ENCODE measurements at places on chromosomes 7 and 10.
A peak's percentile ranks its signal among the peaks of the same experiment; 100 is the strongest.

DNA sequence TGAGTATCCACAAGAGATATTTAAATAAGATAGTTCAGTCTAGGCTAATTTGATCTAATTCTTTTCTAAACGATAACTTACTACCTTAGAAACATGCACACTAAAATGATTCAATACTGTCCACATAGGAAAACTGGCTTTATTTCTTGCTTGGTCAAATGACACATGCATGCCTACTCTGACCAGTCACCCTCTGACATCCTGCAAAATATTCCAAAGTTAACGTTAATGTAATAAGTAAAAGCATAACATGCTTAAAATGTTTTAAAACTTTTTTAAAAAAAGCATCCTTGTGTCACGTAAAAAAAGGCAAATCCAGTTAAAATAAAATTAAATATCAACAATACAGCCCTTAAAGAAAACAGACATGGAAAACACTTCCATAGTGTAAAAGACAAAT is 70.2 kb downstream of the UBE2H start:
- no peak overlapping the region for H3K27ac ChIP-seq
- H3K4me3 ChIP-seq = no peak overlapping the region
- peaks cover 35% of the 10 kb centered on the region for H3K36me3 ChIP-seq
- H3K27me3 ChIP-seq = no peaks in the 10 kb centered on the region
- peaks cover 12% of the 10 kb centered on the region for H3K4me1 ChIP-seq

DNA sequence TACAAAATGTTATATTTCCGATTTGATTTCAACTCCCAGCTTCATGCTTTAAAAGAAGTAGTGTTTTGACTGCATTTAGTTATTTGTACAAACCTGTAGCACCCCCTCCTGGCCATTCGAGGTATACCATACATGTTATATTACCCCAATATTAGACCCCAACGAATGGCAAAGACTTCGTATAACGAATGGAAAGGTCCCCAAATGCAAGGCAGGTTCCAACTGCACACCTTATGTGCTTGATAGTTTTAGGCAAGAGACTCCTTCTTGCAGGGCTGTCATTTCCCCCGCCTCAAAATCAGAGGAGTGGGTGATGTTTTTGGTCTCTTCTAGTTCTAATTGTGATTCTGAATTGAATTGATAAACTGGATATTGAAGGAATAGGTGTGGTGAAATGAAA is 101.1 kb upstream of the TARP start:
- DNase-seq = peak; percentile 47
- H3K4me3 ChIP-seq = no peak overlapping the region
- H3K36me3 ChIP-seq = no peaks in the 10 kb centered on the region
- no peaks in the 10 kb centered on the region for H3K4me1 ChIP-seq

DNA sequence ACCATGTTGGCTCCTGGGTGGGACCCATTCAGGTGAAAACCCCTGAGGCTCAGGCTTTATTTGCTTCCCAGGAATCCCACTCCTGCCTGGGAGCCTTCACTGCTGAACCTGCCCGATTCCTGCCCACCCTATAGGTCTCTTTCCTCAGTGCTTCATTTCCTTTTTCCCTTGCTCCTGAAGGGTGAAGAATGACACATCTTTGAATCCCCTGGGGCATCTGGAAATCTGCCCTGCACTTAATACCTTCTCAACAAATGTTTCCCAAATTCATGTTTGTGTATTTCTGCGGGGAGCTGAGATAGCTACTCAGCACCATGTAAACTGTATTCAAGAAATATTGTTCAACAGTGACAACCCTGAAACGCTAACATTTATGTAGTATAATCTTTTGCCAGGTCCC is 10.3 kb upstream of the PCBD1 start:
- H3K27me3 ChIP-seq = peaks cover 60% of the 10 kb centered on the region
- no peaks in the 10 kb centered on the region for H3K36me3 ChIP-seq
- no peak overlapping the region for H3K27ac ChIP-seq
- no peak for DNase-seq
- H3K4me1 ChIP-seq = peaks cover 7% of the 10 kb centered on the region

GRCh38 chr7:133491201-133491691 is 238.4 kb downstream of the EXOC4 start:
- no peaks in the 10 kb centered on the region for H3K27me3 ChIP-seq
- no peaks in the 10 kb centered on the region for H3K36me3 ChIP-seq
- H3K4me1 ChIP-seq = peaks cover 11% of the 10 kb centered on the region
- no peak overlapping the region for H3K27ac ChIP-seq

DNA sequence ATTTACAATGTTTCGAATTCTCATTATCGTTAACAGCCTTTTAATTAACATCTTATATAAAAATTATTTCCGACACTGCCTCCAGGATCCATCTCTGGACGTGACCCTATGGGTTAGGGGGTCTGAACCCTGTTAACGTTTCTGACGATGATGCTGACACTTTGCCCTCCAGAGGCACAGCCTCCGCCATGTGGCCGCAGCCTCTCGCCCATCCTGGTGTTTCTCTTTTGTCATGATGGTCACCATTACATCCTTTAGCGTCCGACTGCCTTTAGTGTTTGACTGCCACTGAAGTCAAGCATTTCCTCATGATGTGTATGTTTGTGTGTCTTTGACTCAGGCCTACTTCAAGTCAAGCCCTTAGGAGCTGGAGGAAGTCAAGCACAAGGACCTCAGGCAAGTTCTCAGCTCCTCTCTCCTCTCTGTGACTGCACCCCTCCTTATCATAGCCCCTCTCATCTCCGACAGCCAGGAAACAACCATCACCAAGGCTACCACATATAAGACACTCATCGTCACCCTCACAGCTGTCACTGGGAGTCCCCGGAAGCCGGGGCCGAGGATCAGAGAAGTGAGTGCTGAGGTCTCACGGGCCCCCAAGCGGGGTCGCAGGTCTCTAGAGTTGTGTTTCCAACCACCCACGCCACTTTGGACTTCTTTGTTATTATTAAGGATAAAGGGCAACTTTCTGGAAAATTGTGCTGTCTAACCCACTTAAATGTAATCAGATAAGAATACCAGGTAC is 96.1 kb upstream of the PPP2R2D start:
- H3K4me3 ChIP-seq = no peak overlapping the region
- no peak for DNase-seq
- H3K36me3 ChIP-seq = no peaks in the 10 kb centered on the region
- no peaks in the 10 kb centered on the region for H3K4me1 ChIP-seq
- H3K27ac ChIP-seq = no peak overlapping the region

GRCh38 chr10:61899997-61900828 is 1.3 kb upstream of the ARID5B start:
- H3K4me3 ChIP-seq = peak overlapping the region; percentile 79
- H3K27ac ChIP-seq = peak overlapping the region; percentile 77
- H3K4me1 ChIP-seq = peaks cover 49% of the 10 kb centered on the region

GRCh38 chr10:32271617-32272016 is 75.3 kb downstream of the EPC1 start:
- no peaks in the 10 kb centered on the region for H3K4me1 ChIP-seq
- no peak overlapping the region for H3K4me3 ChIP-seq
- DNase-seq = no peak
- peaks cover 60% of the 10 kb centered on the region for H3K36me3 ChIP-seq
- no peaks in the 10 kb centered on the region for H3K27me3 ChIP-seq

GRCh38 chr10:94172332-94172731 is 178.6 kb downstream of the PLCE1 start:
- no peaks in the 10 kb centered on the region for H3K4me1 ChIP-seq
- peaks cover 68% of the 10 kb centered on the region for H3K27me3 ChIP-seq
- H3K36me3 ChIP-seq = no peaks in the 10 kb centered on the region
- no peak overlapping the region for H3K27ac ChIP-seq
- no peak for DNase-seq
- no peak overlapping the region for H3K4me3 ChIP-seq

GRCh38 chr7:42494199-42494710 is 257.2 kb upstream of the GLI3 start:
- H3K4me3 ChIP-seq = no peak overlapping the region
- no peak overlapping the region for H3K27ac ChIP-seq
- DNase-seq = no peak
- no peaks in the 10 kb centered on the region for H3K27me3 ChIP-seq
- no peaks in the 10 kb centered on the region for H3K36me3 ChIP-seq

DNA sequence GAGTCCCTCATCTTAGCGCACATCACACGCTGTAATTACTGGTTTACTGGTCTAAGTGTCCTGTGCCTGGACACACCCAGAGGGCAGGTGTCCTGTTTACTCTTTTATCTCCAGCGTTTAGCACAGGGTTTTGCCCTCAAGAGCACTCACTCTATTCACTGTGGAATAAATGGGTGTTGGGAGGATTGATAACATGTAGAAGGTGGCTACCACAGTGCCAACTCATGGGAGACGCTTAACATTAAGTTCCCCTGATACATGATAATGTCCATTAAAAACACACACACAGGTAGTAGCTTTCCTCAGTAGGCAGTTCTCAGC is 96.1 kb upstream of the EFCAB10 start:
- no peak for DNase-seq
- H3K4me3 ChIP-seq = no peak overlapping the region
- no peaks in the 10 kb centered on the region for H3K27me3 ChIP-seq
- H3K36me3 ChIP-seq = peaks cover 4% of the 10 kb centered on the region
- H3K4me1 ChIP-seq = peaks cover 26% of the 10 kb centered on the region

GRCh38 chr7:155662343-155663043 is 18.0 kb downstream of the RBM33 start:
- no peak overlapping the region for H3K4me3 ChIP-seq
- peaks cover 6% of the 10 kb centered on the region for H3K36me3 ChIP-seq
- peaks cover 36% of the 10 kb centered on the region for H3K4me1 ChIP-seq
- no peak for DNase-seq
- no peaks in the 10 kb centered on the region for H3K27me3 ChIP-seq

DNA sequence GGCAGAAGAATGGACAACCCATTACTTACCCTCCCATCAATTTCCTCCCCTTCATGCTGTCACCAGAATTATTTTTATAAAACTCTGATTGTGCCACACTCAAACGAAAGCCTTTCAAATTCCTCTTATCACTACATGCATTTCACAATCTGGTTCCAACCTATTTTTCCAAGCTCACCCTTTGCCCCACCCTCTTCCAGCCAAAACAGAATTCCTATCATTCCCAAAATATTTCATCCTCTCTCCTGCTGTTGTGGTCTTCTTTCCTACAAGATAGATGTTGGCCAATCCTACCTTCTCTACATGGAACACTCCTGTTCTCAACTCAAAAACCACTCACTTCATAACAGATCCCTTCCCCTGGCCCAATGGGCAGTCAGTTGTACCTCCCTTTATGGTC is 111.5 kb downstream of the ELAPOR2 start:
- no peaks in the 10 kb centered on the region for H3K4me1 ChIP-seq
- no peak overlapping the region for H3K4me3 ChIP-seq
- no peak for DNase-seq

GRCh38 chr7:1341361-1342089 is 108.9 kb downstream of the UNCX start:
- peaks cover 100% of the 10 kb centered on the region for H3K27me3 ChIP-seq
- H3K27ac ChIP-seq = no peak overlapping the region
- H3K36me3 ChIP-seq = no peaks in the 10 kb centered on the region
- DNase-seq = no peak
- H3K4me1 ChIP-seq = no peaks in the 10 kb centered on the region

DNA sequence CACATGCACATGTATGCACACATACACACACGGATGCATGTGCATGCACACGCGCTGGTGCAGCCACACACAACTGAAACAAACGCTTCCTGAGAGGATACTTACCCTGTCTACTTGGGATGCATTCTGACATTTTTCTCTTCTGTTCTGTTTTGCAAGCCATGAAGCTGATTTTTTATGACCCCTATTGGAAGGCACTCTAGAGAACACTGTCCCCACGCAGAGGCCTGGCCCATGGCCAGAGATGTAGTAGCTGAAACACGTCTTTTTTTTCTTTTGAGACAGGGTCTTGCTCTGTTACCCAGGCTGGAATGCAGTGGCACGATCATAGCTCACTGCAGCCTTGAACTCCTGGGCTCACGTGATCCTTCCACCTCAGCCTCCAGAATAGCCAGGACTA is 47.9 kb downstream of the VWA2 start:
- H3K4me1 ChIP-seq = no peaks in the 10 kb centered on the region
- H3K27me3 ChIP-seq = no peaks in the 10 kb centered on the region
- no peak overlapping the region for H3K27ac ChIP-seq
- DNase-seq = no peak
- H3K36me3 ChIP-seq = no peaks in the 10 kb centered on the region

DNA sequence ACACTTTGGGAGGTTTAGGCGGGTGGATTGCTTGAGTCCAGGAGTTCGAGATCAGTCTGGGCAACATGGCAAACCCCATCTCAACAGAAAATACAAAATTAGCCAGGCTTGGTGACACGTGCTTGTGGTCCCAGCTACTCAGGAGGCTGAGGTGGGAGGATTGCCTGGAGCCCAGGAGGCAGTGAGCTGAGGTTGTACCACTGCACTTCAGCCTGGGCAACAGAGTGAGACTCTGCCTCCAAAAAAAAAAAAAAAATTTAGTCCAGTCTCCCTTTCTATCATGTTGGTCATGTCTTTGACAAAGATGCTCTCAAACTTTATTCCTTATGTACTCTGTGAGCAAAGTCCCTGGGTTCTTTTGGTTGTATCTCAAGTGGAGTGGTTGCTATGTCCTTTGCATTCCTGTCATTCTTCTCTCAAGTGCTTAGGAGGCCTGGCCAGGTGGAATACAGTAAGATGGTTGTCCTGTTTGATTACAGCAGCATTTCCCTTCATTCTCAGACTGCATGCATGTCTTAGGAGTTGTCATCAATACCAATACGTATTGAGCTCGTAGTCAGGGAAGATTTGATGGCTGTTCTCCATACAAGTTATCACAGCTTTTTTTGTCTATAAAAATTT is 85.7 kb downstream of the MMRN2 start:
- H3K27ac ChIP-seq = no peak overlapping the region
- no peaks in the 10 kb centered on the region for H3K27me3 ChIP-seq
- peak; percentile 15 for DNase-seq

DNA sequence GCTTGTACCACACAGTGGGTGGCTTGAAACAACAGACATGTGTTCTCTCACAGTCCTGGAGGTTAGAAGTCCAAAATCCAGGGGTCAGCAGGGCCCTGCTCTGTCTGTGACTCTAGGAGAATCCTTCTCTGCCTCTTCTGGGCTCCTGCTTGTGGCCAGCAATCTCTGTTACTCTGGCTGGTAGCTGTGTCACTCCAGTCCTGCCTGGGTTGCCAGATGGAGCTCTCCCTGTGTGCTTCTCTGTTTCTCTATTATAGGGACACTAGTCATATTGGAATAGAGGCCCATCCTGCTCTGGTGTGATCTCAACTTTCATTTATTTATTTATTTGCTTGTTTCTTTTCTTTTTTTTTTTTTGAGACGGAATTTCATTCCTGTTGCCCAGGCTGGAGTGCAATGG is 276.6 kb upstream of the GALNT17 start:
- no peaks in the 10 kb centered on the region for H3K4me1 ChIP-seq
- DNase-seq = no peak
- H3K36me3 ChIP-seq = no peaks in the 10 kb centered on the region
- no peak overlapping the region for H3K27ac ChIP-seq

- H3K4me1 ChIP-seq = peaks cover 13% of the 10 kb centered on the region
- no peaks in the 10 kb centered on the region for H3K27me3 ChIP-seq
- H3K36me3 ChIP-seq = no peaks in the 10 kb centered on the region
- DNase-seq = no peak
- H3K4me3 ChIP-seq = no peak overlapping the region
Observed at GRCh38 chr7:3168370-3168769, 124.7 kb upstream of the CARD11 start.

DNA sequence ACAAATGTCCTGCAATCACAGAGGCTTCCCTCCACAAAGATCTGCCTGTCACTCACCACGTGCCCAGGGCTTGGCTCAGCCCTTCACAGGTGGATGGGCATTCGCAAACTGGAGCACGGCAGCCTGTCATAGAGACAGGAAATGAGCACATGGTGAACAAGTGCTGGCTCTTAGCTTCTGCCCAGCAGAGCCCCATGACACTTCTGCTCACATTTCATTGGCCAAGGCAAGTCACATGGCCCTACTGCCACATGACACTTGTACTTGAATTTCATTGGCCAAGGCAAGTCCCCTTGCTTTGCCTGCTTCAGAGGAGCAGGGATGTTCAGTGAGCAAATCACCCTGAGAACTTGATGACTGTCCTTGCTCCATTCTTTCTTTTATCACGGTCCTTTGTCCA is 110.8 kb upstream of the PPP2R2D start:
- H3K27me3 ChIP-seq = no peaks in the 10 kb centered on the region
- H3K27ac ChIP-seq = no peak overlapping the region
- H3K4me1 ChIP-seq = no peaks in the 10 kb centered on the region
- no peaks in the 10 kb centered on the region for H3K36me3 ChIP-seq
- H3K4me3 ChIP-seq = no peak overlapping the region
